ENCODE measurements at places on chromosomes 12 and 14.

GRCh38 chr12:91309450-91309849, 126.8 kb upstream of the DCN start:
- no peak for DNase-seq

DNA sequence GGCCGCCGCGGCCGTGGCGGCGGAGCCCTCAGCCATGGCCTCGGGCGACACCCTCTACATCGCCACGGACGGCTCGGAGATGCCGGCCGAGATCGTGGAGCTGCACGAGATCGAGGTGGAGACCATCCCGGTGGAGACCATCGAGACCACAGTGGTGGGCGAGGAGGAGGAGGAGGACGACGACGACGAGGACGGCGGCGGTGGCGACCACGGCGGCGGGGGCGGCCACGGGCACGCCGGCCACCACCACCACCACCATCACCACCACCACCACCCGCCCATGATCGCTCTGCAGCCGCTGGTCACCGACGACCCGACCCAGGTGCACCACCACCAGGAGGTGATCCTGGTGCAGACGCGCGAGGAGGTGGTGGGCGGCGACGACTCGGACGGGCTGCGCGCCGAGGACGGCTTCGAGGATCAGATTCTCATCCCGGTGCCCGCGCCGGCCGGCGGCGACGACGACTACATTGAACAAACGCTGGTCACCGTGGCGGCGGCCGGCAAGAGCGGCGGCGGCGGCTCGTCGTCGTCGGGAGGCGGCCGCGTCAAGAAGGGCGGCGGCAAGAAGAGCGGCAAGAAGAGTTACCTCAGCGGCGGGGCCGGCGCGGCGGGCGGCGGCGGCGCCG, 381 bp downstream of the YY1 start:
- DNase-seq = no peak

GRCh38 chr14:71592361-71592760, 339.9 kb upstream of the RGS6 start:
- DNase-seq = no peak

GRCh38 chr12:1117371-1117770, 126.3 kb downstream of the ERC1 start:
- no peak for DNase-seq

DNA sequence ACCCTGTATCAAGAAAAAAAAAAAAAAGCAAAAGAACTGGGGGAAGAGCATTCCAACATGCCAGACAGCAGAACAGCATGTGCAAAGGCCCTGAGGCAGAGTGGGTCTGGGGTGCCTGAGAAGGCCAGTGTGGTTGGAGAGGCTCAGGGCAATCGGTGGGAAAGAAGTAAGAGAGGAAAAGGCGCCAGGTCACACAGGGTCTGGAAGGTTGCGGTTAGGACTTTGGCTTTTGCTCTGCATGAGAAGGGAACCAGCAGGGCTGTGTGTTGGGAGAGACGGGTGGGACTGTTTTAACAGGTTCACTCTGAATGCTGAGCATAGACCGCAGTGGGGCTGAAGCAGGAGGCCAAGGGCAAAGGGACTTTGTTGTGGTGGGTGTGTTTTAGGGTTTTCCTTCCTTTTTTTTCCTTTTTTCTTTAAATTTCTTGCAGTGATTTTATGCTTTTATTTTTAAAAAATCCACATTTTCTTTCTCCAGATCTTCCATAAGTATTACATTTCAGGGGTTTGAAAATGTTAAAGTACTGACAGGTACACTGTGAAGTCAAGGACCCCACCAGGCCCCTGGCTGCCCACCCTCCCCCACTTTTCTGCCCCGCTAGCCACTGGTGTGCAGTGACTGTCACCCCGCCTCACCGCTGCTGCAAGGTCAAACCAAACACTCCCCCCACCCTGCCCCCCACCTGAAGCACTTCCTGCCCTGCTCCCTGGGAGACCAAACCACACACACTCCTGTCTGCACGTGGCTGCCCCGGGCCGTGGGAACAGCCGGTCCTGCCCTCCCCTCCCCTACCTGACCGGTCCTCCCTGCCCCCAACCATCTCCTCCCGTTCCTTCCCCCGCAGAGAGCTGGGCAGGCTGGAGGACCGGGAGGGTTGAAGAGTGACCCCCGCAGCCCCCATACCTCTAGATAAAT, 30.0 kb downstream of the DTX1 start:
- peak; percentile 50 for DNase-seq

- DNase-seq = no peak
Observed at GRCh38 chr14:100428727-100429126, 105.6 kb downstream of the SLC25A47 start.

DNA sequence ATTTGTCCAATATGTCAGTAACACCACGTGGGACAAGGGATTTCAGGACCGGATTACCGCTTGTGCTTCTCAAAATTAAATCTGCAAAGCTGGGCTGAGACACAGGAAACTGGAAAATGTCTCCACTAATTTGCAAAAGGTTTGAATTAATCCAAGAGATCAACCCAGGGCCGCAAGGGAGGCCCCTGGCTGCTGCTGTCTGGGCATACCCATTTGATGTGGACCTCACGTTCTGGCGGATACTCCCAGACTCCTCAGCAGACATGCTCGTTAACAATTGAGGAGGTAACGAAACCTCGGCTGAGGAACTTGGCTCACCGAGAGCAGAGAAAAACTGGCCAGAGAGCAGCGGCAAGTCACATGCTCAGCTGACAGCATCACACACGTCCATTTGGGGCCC, 180.6 kb downstream of the SLC15A4 start:
- DNase-seq = no peak

GRCh38 chr12:70451528-70451927, 85.4 kb downstream of the KCNMB4 start:
- DNase-seq = no peak

DNA sequence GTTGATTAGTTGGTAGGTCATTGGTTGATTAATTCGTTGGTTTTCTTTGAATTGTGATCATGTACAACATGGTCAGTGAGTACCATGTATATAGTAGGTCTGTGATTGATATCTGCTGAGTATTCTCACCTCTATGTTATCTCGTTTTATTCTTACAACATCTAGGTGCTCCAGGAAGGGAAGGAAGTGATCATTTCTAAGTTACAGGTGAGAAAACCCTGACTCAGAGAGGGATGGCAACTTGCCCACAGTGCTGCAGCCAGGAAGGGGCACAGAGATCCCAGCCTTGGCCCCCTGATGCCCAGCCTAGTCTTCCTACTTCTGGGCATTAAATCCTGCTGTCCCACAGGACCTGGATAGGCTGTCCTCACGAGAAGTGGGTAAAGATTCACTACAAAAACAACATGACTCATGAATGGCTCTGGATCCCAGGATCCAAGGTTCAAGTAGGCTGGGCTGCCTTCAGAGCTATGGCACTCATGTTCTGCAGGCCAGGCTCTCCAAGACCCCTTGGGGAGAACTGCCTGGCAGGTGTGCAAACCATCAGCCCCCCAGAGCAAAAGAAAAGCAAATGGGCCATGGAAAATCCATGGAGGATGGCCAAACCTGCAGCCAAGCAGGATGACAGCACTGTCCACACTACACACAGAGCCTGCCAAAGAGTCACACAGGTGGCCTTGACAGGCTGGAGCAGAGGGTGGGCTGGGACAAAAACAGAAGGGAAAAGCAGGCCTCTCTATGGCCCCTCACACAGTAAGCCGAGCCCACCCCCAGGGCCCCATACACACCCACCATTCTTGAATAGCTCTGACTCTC, 146.2 kb downstream of the BCL11B start:
- no peak for DNase-seq

- DNase-seq = no peak
Observed at GRCh38 chr12:3325736-3326135, 165.3 kb upstream of the PRMT8 start.

GRCh38 chr14:81132468-81132867, 88.3 kb downstream of the GTF2A1 start:
- DNase-seq = no peak

DNA sequence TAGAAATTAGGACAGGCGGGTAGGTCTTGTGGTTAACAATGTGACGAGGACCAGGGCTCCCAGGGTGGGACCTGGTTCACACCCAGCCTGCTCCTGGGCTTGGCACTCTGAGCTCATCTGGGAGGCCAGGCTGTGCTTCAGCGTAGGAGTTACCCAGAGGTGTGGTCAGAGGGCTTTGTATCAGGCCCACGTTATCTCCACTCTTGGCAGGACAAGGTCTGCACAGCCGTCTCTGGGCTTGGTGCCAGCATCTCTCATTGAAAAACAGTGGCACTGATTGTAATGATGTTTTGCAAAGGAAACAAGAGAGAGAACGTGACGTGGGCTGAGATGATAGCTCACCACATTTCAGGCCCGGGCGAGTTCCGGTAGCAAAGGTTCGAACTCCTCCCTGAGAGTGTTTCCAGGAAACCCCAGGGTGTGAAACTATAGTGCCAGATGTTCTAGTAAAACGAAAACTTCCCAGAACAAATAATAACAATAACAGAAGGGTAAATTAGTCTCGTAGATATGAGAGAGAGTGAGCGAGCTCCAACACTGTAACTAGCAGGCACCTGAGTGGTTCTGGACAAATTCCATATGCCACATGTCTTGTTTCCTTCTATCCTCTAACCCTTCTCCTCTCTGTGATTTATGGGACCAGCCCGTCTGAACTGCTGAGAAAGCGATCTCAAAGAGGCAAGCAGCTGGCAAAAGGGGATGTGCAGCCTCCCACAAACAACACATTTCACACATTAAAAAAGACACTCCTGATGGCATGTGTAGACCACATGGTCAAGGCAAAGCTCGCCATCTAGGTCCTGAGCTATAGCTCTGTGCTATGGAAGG, 227.3 kb downstream of the KTN1 start:
- DNase-seq = peak; percentile 85

DNA sequence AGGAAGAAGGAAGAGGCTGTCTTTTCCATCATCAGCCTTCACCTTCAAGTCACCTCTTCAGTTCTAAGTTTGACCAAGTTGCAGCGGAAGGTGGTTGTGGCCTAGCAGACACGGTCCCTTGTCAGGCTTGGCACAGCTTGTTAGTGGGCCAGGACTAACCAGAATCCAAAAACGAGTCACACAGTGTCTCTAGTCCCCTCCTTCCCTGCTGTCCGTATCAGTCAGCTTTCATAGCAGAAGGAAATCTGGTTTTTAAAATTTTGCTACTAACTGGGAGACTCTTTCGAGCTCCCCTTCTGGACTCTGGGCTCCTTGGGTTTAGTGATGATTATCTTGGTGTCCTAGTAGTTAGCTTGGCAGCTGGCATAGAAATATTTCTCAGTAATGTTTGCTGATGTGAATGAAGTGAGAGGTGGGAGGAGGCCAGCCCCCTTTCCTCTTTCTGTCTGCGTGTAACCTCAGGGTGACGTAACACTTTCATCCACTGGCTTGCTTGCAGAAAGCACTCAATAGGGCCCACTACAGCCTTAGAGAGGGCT, 3.8 kb downstream of the ETV6 start:
- peak; percentile 37 for DNase-seq

DNA sequence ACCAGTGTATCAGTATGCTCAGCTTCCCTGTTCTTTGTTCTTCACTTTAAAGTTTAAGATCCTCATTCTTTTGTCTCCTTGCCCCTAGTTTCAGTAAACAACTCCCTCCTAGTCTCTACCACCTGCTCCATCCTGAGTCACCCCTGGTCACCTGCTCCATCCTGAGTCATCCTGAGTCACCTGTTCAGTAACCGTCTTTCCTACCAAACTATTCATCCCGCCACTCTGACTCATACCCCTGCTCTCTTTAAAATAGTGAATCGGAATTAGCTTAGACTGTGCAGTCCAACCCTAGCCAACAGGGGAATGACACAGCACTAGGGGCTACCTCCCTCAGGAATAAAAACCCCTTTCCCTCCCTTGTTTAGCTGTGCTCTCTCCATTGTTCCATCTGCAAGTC, 888.1 kb upstream of the MDGA2 start:
- DNase-seq = no peak

Data from CD4-positive, alpha-beta T cell treated with Interleukin-4 for 1 hour (primary cell).